Muscle of arm (tissue), 14 donors: ENCODE measurements at places on chromosomes 1 and 21. TPM values are rescaled to one million over a fixed set of nuclear protein-coding genes. Genes with fewer than 3 reads are reported as not detected.

CTSE gene
- 0.21 TPM for polyA plus RNA-seq

KRTAP7-1 gene
- polyA plus RNA-seq, result not detected

ATF3 gene
- 95.1 TPM for polyA plus RNA-seq

PTGFR gene
- polyA plus RNA-seq, result 24.4 TPM

NCAM2 gene
- polyA plus RNA-seq, result 9.6 TPM

SLC9C2 gene
- not detected for polyA plus RNA-seq

GRCh38 chr1:94863297-94863911 is 43.2 kb downstream of the SLC44A3 start:
- peak; percentile 65 for DNase-seq

- peak; percentile 24 for DNase-seq
Measured at GRCh38 chr1:67484492-67484891, 54.3 kb upstream of the SERBP1 start.

DNA sequence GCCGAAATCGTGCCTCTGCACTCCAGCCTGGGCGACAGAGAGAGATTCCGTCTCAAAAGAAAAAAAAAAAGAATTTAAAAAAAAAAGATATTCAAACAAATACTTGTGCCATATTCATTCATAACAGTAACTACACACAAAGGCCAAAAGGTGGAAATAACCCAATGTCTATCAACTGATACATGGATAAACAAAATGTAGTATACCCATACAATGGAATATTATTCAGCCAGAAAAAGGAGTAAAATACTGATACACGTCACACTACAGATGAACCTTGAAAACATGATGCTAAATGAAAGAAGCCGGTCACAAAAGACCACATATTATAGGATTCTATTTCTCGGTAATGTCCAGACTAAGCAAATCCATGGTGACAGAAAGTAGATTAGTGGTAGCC is 109.4 kb upstream of the SOD1 start:
- no peak for DNase-seq

DNA sequence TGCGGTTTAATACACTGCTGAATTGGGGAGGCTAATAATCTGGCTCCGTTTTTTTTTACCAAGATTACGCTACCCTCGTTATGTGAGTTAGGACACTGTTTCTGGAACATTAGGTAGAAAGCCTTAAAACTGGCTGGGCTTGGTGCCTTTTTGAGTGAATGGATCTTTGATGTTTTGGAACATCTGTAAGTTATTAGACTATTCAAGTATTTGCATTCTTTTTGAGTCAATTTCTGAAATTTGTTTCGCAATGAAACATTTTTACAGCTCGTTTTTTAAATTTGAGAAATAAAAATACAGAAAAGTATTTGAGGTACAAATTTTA is 106.9 kb downstream of the LTN1 start:
- DNase-seq, result peak; percentile 47

GRCh38 chr1:94608142-94608851 is 66.7 kb upstream of the F3 start:
- DNase-seq, result no peak
